ENCODE measurements at places on chromosomes 2 and 18. TPM values are rescaled to one million over a fixed set of nuclear protein-coding genes. Genes with fewer than 3 reads are reported as not detected.

The ECEL1 gene
- not detected for total RNA-seq

The COL5A2 gene
- 33.1 TPM for total RNA-seq

The HOXD4 gene
- total RNA-seq: not detected

The CRYGD gene
- total RNA-seq: not detected

All from airway epithelial cell (primary cell).